ENCODE measurements at places on chromosomes 13 and 19.

DNA sequence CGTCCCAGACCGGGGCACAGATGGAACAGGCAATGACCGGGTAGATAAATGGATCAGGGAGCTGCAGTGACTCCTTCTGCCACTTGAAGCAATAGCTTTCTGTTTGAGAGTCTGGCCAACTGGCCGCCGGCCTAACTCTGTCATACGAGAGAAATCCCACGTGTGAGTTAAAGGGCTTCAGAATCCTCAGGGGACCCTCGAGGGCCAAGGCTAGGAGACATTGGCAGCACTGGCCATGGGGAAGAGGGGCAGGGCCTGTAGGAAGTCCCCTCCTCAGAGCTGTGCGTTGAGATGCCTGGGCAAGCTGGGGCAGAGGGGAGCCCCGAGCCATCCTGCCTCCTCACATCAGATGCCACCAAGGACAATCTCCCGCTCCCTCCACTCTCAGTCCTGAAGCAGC lies 51.6 kb downstream of the KLF2 start:
- DNase-seq, result no peak

- no peak for DNase-seq
Measured at GRCh38 chr13:69603144-69603853, 504.3 kb upstream of the ATXN8OS start.

GRCh38 chr19:50968716-50969412 lies 527 bp downstream of the KLK6 start:
- no peak for DNase-seq

- DNase-seq, result no peak
Measured at GRCh38 chr13:77389625-77390000, 62.7 kb upstream of the MYCBP2 start.

- DNase-seq, result no peak
Measured at GRCh38 chr19:33905937-33906577, 109.4 kb downstream of the KCTD15 start.

GRCh38 chr13:64579331-64579730 lies 2650.8 kb downstream of the PCDH9 start:
- no peak for DNase-seq

- DNase-seq, result no peak
Measured at GRCh38 chr19:45900738-45901431, 1.5 kb downstream of the MYPOP start.

DNA sequence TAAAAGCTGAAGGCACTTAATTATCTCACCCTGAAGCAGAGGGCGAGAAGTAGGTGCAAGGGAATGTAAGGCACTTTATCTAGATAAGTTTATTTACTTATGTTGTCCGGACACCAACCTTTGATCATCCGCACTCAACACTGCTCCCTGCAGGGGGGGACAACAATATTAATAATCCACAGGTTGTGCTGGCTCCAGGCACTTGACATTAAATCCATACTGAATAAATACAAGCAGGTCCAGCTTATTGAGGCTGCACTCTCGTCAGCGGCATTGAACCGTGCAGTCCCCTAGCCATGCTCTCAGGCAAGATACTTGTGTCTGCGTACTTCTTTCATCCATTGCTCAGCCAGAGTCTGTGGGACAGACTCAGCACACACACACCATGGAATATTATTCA lies 374.5 kb upstream of the NBEA start:
- DNase-seq, result no peak

- DNase-seq, result peak; percentile 73
Measured at GRCh38 chr19:13154911-13155471, 4.8 kb downstream of the IER2 start.

- no peak for DNase-seq
Measured at GRCh38 chr19:37466277-37466797, 907 bp downstream of the ZNF569 start.

GRCh38 chr19:12933287-12934072 lies at the start of gene FARSA:
Gene FARSA (minus strand): TSS chr19:12933711. CDS start chr19:12933696, 15 bp downstream.
- peak; percentile 79 for DNase-seq

DNA sequence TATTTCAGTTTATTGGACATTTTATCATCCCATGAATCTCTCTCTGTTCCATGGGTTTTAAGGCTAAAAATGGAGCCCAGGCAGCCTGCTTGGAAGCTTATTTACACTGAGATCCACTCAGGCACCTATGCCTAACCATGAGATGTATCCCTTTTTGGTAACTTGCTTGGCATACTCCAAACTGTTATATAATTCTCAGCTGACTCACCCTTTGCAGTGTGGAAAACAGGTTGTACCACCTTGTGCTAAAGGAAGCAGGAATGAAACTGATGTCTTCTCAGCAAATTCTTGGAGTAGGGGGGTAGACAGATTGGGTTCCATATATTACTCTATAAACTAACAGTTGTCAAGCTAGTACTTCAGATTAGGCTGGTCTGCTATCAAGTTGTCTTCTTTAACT lies 483.6 kb downstream of the KLF5 start:
- no peak for DNase-seq

DNA sequence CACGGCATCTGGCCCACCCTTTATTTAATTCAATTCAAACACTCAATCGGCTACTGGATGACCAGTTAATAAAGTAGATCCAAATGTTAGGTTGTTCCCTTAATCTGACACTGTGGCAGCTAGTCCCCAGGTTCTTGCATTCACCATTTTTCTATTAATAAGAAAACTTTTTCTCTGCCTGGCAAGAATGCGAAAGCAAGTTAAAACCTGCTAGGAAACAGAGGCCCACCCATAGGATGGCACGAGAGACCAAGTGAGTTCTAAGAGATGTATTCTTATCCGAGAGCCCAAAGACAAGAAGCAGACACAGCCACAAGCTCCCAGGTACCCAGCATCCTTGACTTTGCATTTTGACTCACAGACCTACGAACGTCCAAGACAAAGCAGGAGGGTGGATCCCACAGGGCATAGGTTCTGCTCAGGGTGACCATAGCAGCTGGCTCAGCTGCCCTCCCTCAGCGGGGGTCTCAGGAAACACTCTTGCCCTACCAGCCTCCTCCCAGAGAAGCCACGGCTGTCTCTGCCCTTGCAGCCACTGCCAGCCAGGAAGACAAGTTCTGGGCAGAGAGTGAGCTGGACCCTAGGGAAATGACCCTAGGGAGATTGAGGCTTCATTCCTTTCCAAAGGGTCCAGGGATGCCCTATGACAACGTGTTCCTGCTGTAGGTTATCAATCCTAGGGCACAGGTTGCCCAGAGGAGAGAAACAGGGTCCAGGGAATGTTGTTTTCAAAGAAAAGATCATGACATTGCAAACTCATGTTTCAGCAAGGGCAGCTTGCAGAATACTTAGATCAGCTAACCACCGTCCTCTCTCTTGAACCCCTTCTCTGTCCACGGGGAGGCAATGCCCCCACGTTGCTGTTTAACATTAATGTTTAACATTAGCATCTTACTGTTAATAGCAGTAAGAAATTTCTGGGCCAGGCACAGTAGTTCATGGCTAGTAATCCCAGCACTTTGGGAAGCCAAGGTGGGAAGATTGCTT lies 147.2 kb upstream of the ZNF507 start:
- no peak for DNase-seq
